ENCODE measurements at places on chromosomes 13 and 19. TPM values are rescaled to one million over a fixed set of nuclear protein-coding genes. Genes with fewer than 3 reads are reported as not detected.

The GRK1 gene
- polyA plus RNA-seq: not detected

The RNF225 gene
- not detected for polyA plus RNA-seq

The DOHH gene
- polyA plus RNA-seq: 7.2 TPM

The CGB1 gene
- not detected for polyA plus RNA-seq

The KIR2DL4 gene
- not detected for polyA plus RNA-seq

The ZNF93 gene
- 3.9 TPM for polyA plus RNA-seq

The LAIR1 gene
- polyA plus RNA-seq: 13.4 TPM

The EPSTI1 gene
- polyA plus RNA-seq: 6.6 TPM

The FSTL3 gene
- 6.0 TPM for polyA plus RNA-seq

The PHLDB3 gene
- 9.0 TPM for polyA plus RNA-seq

The ANGPTL8 gene
- polyA plus RNA-seq: not detected

The F2RL3 gene
- 2.4 TPM for polyA plus RNA-seq

The NMRK2 gene
- polyA plus RNA-seq: 0.69 TPM

The PRRG2 gene
- polyA plus RNA-seq: 18.9 TPM

The ZNF628 gene
- polyA plus RNA-seq: 2.5 TPM

The MPHOSPH8 gene
- polyA plus RNA-seq: 27.4 TPM

The DIRAS1 gene
- polyA plus RNA-seq: 1.6 TPM

The IZUMO1 gene
- not detected for polyA plus RNA-seq

The CRX gene
- not detected for polyA plus RNA-seq

The MYH14 gene
- polyA plus RNA-seq: 92.5 TPM

The KRTDAP gene
- not detected for polyA plus RNA-seq

The CLEC17A gene
- polyA plus RNA-seq: not detected

The APOC1 gene
- polyA plus RNA-seq: 46.2 TPM

The ZNF844 gene
- polyA plus RNA-seq: 2.5 TPM

The GNA15 gene
- polyA plus RNA-seq: 5.1 TPM

The ZNF563 gene
- 2.1 TPM for polyA plus RNA-seq

The GPC6 gene
- polyA plus RNA-seq: 2.7 TPM

The NANOS3 gene
- polyA plus RNA-seq: 0.16 TPM
